Nephron progenitor cell (in vitro differentiated cells): ENCODE measurements at places on chromosomes 2 and 18.

DNA sequence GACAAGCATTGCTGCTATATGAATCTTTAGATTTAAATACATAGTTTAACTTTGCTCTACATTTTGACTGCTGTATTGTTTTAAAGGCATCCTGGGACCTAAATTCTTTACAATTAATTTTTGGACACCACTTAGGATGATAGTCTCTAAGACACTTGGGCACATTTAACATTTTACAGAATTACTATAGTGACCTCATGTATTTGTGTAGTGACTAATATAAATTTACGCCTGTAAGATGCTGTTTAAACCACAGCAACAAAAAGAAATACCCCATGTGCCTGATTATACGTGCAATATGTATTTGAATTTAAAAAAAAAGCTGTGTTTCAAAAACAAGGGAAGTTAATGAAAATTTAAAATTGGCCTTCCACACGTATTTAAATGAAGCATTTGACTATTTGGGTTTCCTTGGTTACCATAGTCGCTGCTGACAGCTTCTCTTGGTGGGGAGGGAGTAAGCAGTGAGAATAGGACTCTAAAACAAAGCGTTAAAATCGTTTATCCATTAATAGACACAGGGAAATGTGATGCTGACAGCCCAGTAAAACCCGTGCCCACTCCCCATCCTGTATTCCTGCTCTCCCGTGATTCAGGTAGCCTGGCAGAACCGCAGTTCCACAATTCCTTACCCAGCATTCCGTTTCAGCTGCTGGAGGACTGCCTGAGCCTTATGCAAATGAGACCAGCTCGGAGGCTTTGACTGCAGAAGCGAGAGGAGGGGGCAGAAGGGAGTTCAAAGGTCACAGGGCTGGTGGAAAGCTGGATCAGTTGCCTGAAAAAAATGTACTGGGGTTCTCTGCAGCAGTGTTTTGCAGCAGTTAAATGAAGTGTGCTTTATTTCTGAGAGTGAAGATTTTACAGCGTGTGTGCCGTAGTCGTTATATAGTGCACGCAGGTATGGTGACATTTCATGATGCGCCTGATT lies 104.3 kb downstream of the CSRNP3 start:
- peak; percentile 80 for DNase-seq

GRCh38 chr18:55508651-55509050 lies 79.3 kb downstream of the TCF4 start:
- DNase-seq = no peak

- no peak for DNase-seq
Observed at GRCh38 chr2:221818616-221819320, 246.7 kb upstream of the EPHA4 start.

- peak; percentile 62 for DNase-seq
Observed at GRCh38 chr2:20584399-20585358, 66.2 kb downstream of the HS1BP3 start.

DNA sequence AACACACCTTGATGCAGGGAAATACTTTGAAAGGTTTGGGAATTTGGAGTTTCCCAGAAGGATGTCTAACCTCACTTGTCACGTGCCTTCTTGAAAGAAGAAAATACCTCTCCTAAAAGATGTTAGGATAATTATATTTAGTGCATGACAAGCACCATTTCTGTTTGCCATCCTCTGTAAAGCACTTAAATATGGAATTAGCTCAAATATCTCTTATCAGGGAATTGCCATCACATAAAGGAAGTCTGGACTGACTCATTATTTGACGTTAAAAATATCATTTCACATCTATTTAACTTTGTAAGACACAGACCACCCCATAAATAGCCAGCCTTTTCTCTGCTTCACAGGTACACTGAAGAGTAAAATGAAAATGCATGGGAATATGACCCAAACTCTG lies 140.1 kb downstream of the STK39 start:
- no peak for DNase-seq

DNA sequence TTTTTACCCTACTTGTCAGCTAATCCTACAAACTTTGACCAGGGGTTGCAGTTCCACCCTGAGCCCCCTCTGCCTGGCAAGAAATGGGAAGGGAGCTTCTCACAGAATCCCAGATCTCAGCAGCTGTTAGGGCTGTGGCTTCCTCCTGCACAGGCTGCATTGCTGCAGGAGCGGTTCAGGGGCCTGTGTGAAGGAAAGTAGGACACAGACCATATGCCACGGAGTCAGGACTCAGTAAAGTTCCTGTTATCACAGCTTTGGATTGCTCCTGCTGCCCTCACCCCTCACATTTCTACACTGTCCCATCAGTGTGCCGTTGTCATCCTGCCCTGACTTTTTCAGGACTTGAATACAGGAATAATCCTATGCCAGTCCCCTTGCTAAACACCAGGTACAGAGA lies 62.8 kb upstream of the SP3 start:
- no peak for DNase-seq

GRCh38 chr2:168443818-168444217 lies 12.3 kb upstream of the CERS6 start:
- DNase-seq = no peak

- DNase-seq = no peak
Observed at GRCh38 chr2:197799068-197799467, 5.3 kb upstream of the PLCL1 start.

DNA sequence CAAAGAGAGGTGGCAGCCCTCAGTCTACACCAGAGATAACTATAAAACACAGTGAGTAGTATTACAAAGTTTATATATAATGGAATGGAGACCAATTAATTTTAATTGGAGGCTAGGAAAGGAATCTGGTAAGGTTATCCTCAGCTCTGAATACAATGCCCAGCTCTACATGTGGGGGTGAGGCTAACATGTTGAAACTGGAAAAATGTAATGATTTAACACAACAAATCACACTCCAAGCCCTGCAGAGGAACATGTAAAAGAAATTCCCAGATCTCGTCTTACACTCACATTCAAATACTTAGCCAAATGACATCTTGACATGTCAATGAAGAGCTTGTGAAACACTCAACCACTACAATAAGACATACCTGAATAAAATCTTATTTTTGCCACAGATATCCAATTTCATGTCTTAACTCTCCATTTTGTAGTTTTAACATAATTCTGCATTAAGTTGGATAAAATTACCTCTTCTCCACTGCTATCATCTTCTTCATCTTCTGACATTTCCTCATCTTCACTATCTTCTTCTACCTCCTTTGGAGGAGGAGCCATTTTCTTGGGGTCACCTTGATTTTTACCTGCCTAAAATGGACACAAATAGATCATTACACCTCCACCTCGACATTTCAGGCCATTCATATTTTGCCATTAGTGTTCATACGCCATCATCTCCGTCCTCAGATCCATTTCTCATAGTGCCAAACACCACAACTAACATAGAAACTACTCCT lies 1.4 kb downstream of the NCL start:
- DNase-seq = no peak

DNA sequence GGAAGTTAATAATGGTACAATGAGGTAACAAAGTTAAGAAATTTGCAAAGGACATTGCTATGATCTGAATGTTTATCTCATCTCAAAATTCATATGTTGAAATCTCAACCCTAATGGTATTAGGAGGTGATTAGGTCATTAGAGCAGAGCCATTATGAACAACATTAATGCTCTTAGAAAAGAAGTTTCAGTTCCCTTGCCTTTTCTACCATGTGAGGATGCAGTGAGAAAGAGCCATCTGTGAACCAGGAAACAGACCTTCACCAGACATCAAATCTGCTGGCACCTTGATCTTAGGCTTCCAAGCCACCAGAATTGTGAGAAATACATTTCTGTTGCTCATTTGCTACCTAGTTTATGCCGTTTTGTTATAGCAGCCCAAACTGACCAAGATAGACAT lies 757.6 kb downstream of the NR4A2 start:
- DNase-seq = no peak

DNA sequence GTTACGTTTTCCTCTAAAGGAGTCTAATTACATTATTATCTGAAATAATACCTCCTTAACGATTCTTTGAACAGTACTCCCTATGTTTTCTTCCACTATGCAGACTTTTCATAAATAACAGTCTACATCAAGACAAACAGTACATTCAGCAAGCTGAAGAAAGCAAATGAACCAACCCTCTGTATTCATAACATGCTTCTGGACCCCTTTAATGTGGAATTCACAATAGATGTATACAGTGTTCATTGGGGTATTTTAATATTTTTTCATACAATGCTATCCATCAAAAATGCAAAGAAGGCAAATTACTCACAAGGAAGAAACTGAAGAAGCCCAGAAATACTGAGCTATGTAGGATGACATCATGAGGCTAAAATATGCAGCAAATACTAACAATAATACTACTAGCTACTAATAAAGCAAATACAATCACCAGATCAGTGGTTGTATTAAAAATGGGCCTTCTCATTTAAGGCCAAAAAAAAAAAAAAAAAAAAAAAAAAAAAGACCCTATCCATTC lies 408.6 kb downstream of the MTX2 start:
- no peak for DNase-seq

GRCh38 chr2:43129676-43130547 lies 96.5 kb downstream of the ZFP36L2 start:
- no peak for DNase-seq

DNA sequence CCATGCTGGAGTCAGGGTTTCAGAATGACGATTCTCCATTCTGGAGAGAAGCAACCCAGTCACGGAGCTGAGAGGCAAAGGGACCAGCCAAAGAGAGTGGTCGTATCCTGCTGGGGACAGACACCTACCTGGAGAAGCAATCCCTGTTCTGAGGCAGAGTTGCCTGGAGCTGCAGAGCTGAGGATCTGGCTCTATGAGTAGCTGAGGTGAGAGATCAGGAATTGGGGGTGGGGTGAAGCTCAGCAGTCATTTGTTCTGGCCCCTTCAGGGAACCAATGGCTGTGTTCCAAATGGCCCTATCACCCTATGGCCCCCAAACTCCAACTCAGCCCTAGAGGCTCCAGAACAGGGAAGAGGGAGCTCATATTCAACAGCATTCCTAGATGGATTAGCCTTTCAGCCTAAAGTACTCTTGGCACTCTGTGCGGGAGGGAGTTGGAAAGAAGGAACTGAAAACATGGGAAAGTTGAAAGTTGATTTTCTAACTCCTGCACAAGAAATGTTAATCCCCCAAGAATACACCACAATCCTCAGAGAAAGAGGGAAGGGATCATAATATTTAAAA lies 3.3 kb upstream of the ATRAID start:
- no peak for DNase-seq

DNA sequence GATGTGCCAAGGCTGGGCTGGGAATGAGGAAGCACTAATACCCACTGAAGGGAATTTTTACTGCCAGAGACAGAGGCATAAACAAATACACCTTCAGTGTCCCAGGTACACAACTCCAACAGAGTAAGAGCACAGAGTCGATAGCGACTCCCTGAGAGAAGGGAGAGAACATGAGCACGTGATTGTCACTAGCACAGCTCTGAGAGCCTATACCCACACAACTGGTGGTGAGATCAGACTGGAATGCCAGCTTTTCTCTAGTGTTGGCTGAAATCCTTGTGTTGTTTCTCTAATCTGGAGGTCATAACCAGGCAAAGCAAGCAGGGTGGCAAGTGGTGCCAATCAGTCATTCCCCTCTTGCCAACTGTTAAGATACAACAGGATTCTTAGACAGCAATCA lies 377.2 kb downstream of the CNTNAP5 start:
- DNase-seq = no peak

DNA sequence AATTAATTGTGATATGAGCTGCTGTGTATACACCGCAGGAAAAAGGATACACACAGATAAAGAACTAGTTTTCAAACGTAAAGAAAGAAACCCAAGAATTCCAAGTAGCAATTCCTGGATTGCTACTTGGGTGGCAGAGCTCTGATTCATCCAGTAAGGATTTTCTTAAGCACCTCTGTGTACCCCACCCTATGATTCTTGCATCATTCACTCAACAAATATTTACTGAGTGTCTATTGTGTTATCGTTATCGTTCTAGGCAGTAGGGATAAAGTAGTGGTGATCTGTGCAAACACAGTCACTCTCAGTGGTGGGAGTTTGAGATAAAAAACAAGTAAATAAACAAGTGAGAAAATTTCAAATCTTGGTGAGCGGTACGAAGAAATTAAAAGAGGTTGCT lies 4.9 kb upstream of the TMEM200C start:
- DNase-seq = no peak

- no peak for DNase-seq
Observed at GRCh38 chr2:206881708-206882410, 57.5 kb upstream of the CPO start.

- DNase-seq = no peak
Observed at GRCh38 chr18:79283131-79283810, 112.5 kb upstream of the NFATC1 start.

DNA sequence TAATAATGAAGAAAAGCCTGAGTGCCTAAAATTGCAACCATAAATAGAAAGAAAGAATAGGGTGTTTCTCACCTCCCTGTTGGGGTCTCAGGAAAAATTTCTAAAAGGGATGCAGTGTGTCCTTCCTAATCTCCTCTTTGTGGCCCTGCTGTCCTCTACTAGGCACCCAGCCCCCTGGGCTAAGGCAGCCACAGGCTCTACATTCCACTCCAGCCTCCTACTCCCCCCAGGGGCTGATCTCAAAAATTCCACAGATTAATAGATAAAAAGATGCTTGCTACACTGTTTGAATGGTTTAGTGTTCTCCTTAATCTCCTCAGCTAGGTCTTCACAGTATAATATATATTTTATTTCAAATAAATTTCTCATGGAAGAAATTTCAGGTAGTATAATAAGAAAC lies 17.6 kb downstream of the SATB2 start:
- no peak for DNase-seq

DNA sequence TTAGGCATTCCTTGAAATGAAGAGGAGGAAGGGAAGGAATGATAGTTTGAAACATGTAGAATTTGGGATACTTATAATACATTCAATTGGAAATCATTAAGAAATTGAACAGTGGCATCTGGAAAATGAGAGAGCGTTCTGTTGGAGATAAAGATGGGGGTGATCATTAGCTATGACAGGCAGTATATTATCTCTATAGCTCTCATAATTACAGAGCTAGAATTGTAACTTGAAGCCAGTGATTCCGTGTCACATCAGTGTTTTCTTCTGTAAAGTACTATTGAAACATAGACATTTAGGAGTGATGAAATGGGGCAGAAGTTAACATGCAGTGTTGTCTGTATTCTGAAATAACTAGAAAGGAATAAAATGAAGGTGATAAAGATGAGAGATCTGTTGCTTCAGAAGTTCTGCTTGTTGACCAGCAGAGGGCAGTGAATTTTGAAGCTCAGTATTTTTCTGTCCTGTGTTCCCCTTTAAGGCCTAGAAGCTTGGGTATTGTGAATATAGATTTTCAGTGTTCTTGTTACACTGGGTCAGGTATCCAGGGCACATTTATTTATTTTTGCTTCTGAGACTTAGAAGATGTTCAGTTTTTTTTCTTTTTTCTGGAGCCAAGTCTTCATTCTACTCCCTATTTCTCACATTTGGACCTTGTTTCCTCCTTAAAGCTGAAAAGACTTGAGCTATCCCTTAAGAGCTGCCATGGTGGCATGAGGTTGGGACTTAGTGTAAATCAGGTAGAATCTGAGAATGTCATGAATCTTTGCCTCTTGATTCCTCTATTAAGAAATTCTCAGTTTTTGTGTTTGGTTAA lies 157.4 kb downstream of the TAF4B start:
- DNase-seq = peak; percentile 16

DNA sequence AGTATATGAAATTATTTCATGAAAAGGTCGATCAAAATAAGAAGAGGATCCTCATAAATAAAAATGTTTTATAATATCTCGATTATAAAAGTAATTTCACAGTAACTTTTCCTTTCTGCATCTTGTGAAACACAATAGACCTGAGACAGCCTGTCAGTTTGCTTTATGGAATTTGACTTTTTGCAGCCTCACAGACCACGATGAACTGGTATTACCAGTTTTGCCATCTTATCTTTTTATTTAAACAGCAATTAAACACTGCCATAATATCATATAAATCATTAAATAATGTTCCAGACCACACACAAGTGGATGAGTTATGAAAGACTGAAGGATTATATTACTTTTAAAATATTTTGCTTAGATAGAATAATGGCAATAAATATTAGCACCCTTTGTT lies 10.7 kb upstream of the GALNT3 start:
- DNase-seq = no peak
